ENCODE measurements at places on chromosomes 13 and 19. TPM values are rescaled to one million over a fixed set of nuclear protein-coding genes. Genes with fewer than 3 reads are reported as not detected.
A peak's percentile ranks its signal among the peaks of the same experiment; 100 is the strongest.

GRCh38 chr19:54209811-54210494, 9.3 kb downstream of the RPS9 start:
- peak; percentile 84 for DNase-seq

The COX7A1 gene
- total RNA-seq: 32.1 TPM

- DNase-seq: no peak
Measured at GRCh38 chr13:34034411-34034810, 216.5 kb downstream of the RFC3 start.

- DNase-seq: no peak
Measured at GRCh38 chr13:100179276-100179675, 90.4 kb downstream of the PCCA start.

GRCh38 chr13:113374511-113375175, 10.7 kb upstream of the GRTP1 start:
- no peak for DNase-seq

- no peak for DNase-seq
Measured at GRCh38 chr13:18960637-18961227, 220.9 kb downstream of the TUBA3C start.

DNA sequence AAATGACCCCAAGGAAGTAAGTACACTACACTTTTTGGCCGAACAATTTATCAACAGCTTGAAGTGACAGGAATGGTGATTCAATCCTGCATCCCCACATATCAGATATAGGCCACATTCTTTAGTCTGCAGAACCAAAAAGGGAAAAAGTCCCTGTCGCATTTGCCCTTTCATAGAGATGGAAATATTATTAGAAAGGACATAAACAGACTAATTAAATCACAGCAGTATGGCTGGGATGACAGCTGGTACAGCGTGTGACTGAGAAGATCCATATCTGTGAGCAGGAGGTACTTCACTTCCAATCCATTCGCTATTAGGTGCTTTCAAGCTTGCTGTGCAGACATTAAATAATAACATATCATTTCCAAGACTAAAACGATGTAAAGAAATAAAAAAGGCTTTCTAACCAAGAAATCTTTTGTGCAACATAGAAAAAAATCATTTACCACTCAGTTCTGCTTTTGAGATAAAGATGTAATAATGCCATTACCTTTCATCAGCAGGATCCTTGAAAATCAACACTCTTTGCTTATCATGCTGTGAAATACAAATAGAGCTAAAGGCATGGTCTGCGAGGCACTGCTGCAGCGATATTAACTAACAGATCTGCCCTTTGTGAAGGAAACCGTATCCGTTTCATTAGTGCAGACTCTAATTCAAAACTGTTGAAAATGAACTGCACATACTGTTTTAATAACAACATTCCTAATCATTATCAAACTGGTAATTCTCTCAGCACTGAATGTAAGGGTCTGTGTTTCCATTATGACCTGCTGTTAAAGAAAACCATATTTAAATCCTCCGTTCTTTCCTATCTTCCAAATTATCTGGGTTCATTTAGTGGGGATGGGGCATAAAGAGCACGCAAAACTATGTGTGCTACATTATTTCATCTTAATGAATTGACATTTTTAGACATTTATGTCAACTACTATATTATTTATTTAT, 245.6 kb downstream of the DACH1 start:
- DNase-seq: no peak

- DNase-seq: no peak
Measured at GRCh38 chr19:58409010-58409790, 751 bp downstream of the ZNF584 start.

The FAM187B gene
- total RNA-seq: not detected

The RAX2 gene
- total RNA-seq: not detected

- DNase-seq: no peak
Measured at GRCh38 chr13:62906469-62906868, 1490.8 kb upstream of the PCDH20 start.

DNA sequence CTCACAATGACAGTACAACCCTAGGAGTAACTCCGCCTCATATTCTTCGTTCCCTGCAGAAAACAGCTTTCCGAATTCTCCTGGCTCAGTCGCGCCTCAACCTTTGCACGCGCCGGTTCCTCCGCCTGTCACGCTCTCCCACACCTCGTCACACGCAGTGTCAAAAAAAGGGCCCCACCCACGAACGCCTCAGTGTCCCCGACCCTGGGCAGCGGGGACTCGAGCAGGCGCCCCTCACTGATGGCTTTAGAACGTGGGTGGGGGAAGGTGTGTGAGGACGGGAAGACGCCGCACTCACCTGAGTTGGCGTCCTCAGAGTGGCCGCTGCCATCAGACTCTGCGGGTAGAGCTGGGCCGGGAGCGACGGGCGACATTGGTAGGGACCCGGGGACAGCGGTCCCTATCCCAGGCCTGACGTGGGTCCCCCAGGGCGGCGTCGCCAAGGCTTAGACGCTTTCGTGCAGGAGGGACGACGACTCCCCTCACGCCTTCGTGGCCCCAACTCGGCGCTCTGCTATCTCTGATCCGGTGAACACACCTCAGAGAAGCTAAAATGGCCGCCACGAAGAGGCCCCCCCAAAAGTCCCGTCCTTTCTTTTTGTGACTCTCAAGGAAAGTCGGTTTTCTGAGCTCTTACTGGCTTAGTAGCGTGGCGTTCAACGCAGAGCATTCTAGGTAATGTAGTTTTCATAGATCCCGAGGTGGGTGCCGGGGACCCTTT, at the start of gene ZNF154:
Gene ZNF154, minus strand, starts transcription at position 564 of the 721 bp plus-strand sequence. Its CDS starts 233 bp downstream, at position 331.
- DNase-seq: no peak

The FOXO1 gene
- 194 TPM for total RNA-seq

The CRX gene
- total RNA-seq: not detected

The ZNF823 gene
- total RNA-seq: 16.5 TPM

DNA sequence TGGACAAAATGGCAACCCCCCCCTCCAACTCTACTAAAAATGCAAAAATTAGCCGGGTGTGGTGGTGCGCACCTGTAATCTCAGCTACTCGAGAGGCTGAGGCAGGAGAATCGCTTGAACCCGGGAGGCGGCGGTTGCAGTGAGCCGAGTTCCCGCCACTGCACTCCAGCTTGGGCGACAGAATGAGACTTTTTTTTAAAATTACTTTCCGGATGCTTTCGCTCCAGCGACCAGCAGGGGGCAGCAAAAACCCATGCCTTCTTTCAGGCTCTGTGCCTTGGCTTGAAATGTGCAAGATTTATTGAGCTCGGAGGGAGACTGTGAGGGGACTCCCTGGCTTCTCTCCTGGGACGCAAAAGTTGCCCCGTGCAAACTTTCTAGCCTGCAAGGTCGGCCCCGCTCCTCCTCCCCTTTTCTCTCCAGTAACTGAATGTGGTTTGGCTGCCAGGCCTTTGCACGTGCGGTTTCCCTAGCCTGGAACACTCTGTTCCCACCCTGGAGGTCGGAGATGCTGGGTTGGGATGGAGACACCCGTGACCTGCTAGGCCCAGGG, 61.4 kb upstream of the NFIC start:
- peak; percentile 32 for DNase-seq

DNA sequence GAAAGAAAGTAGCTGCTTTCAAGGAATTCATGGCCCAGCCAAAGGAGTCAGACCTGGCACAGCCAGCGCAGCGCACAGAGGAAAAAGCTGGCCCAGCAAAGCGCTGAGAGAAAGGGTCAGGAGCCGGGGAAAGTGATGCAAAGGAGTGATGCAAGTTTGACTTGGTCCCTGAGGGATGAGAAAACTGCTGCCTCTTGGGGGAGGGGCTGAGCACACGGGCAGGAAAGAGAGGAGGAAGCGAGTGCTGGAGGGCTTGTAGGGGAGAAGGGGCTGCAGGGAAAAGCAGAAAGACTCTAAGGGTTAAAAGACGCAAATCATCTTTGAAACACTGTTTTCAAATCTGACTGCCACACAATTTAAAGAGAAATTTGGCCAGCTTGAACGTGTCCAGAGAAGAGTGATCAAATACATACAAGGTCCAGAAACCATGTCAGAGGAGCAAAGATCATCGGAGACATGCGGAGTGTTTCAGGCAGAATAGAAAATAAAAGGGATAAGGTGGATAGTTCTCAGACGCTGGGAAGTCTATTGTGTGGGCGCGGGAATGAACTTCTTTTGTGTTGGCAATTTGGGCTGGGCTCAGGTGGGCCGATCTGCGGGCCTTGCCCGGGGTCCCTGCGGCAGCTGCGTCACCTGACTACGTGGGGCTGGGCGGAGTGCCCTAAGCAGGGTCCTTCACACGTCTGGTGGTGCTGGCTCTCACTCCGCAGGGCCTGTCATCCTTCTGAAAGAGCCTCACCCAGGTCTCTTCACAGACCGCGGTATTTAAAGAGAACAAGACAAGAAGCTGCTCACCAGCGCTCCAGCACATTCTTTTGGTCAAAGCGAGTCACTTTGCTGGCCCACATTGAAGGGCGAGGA, 18.1 kb downstream of the N4BP2L1 start:
- peak; percentile 57 for DNase-seq

DNA sequence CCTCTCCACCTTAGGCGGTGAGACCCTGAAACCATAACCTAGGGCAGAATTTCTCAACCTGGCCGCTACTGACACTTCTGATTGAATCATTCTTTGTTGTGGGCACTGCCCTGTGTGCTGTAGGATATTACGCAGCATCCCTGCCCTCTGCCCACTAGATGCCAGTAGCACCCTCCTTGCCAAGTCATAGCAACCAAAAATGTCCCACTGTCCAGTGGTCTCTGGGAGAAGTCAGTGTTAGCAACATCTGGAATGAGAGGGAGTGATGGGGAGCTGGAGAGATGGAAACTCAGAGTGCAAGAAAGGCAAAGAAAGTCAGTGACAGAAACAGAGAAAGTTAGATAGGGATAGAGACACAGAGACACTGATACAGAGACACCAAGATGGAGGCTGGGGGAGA, 13.6 kb downstream of the KLK4 start:
- DNase-seq: no peak

The PGLYRP2 gene
- not detected for total RNA-seq

The IL17D gene
- total RNA-seq: 1.7 TPM

DNA sequence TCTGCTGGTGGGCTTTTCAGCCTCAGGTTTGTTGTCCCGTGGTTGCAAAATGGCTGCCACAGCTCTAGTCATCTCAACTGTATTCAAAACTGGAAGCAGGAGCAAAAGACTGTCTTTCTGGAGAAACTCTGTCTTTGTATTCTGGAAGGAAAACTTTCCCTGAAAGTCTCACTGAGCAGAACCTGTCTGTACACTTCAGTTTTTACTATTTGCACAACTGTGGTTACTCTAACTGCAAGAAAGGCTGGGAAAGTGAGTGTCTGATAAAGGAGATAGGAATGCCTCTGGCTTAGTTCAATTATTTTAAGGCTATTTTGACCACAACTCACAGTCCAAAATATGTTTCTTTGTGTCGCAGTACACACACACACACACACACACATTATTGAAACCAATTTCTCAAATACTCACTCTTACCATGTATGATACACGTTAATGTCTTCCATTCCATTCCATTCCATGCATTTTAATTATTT, 49.7 kb upstream of the EHD2 start:
- no peak for DNase-seq

The ZNF235 gene
- total RNA-seq: 5.5 TPM

- peak; percentile 51 for DNase-seq
Measured at GRCh38 chr19:17107546-17108452, 32.2 kb downstream of the MYO9B start.

The ZNF610 gene
- total RNA-seq: 2.7 TPM

The C1QTNF9B gene
- total RNA-seq: not detected

GRCh38 chr19:11963566-11964355, 1.1 kb upstream of the ZNF763 start:
- peak; percentile 83 for DNase-seq

DNA sequence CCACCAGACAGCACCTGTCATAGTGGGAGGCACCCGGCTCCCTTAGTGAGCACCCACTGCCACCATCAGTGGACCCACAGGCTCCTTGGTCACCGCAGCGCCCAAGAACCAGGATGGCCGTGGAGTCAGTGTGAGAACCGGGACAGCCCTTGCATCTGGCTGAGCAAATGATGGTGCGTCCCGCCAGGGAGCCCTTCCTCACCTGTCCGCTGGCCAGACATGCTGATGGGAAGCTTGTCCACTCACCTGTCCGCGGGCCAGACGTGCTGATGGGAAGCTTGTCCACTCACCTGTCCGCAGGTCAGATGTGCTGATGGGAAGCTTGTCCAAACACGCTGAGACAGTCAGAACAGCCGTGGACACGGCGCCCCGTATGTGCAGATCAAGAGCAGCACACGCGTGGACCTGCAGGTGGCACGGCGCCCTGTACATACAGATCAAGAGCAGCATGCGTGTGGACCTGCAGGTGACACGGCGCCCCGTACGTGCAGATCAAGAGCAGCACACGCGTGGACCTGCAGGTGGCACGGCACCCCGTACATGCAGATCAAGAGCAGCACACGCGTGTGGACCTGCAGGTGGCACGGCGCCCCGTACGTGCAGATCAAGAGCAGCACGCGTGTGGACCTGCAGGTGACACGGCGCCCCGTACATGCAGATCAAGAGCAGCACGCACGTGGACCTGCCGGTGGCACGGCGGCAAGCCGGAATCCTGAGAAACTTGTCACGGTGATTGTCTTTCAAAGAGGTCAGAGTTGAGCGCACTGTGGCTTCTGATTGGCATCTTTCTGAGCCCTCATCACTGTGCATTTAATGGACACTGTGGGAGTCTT, 40.7 kb upstream of the DCUN1D2 start:
- DNase-seq: no peak

DNA sequence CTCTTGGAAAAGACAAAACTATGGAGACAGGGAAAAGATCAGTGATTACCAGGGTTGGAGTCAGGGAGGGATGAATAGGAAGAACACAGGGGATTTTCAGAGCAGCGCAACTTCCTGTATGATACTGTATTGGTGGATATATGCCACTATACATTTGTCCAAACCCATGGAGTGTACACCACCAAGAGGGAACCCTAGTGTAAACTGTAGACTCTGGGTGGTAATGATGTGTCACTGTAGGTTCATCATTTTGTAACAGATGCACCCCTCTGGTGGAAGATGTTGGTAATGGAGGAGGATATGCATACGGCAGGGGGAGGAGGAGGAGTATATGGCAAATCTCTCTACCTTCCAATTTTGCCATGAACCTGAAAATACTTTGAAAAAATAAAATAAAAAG, 68.1 kb downstream of the UFM1 start:
- DNase-seq: peak; percentile 24

The KLF12 gene
- 20.3 TPM for total RNA-seq

The ACER1 gene
- not detected for total RNA-seq

GRCh38 chr13:61908906-61909615, 493.4 kb upstream of the PCDH20 start:
- DNase-seq: no peak

- no peak for DNase-seq
Measured at GRCh38 chr13:103965506-103966243, 899.5 kb upstream of the SLC10A2 start.

The HCN2 gene
- 0.59 TPM for total RNA-seq

DNA sequence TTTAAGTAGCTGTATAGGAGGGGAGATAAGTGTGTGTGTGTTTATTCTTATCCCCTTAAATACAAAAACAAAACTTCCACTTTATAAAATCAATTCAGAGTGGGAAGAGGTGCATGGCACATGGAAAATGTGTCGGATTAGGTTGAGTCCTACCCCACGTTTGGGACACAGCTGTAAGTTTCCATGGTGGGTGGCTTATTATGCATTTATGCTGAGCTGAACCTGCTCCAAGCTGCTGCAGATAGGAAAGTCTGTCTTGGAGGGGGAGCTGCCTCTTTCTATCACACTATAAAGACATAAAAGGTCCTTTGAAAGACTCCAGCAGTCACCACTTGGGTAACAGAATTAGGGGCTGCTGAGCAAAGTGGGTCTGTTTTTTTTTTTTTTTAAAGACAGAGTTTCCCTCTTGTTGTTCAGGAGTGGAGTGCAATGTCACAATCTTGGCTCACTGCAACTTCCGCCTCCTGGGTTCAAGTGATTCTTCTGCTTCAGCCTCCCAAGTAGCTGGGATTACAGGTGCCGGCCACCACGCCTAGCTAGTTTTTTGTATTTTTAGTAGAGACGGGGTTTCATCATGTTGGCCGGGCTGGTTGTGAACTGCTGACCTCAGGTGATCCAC, 15.2 kb downstream of the ACTN4 start:
- DNase-seq: no peak

The LINGO3 gene
- total RNA-seq: not detected
